ENCODE measurements at places on chromosomes 13 and 19. TPM values are rescaled to one million over a fixed set of nuclear protein-coding genes. Genes with fewer than 3 reads are reported as not detected.

DIAPH3 gene
- 0.67 TPM for total RNA-seq

ZNF526 gene
- 4.6 TPM for total RNA-seq

NDUFA7 gene
- total RNA-seq = 39.7 TPM

SPRED3 gene
- 0.44 TPM for total RNA-seq

MTUS2 gene
- 1.5 TPM for total RNA-seq

IRF3 gene
- total RNA-seq = 62.5 TPM

ZNF234 gene
- total RNA-seq = 8.1 TPM

IL4I1 gene
- not detected for total RNA-seq

DACT3 gene
- 2.9 TPM for total RNA-seq

NCAN gene
- 0.44 TPM for total RNA-seq

MYO1F gene
- total RNA-seq = 5.2 TPM

ZNF724 gene
- total RNA-seq = 1.5 TPM

MISP gene
- 0.68 TPM for total RNA-seq

UHRF1 gene
- total RNA-seq = 0.15 TPM

FUT3 gene
- total RNA-seq = 0.13 TPM

KRTDAP gene
- total RNA-seq = not detected

GPR12 gene
- total RNA-seq = not detected

RNF17 gene
- total RNA-seq = 0.11 TPM

Data from thyroid gland (tissue), 4 donors.